A673 (cell line): ENCODE measurements at places on chromosomes 2 and 18. TPM values are rescaled to one million over a fixed set of nuclear protein-coding genes. Genes with fewer than 3 reads are reported as not detected.

Gene COLEC12
- total RNA-seq: 0.86 and 1.5 TPM in 2 replicates

Gene ARHGEF4
- total RNA-seq: 2.1 and 3.2 TPM in 2 replicates

Gene ANKRD12
- 23.7 and 24.2 TPM in 2 replicates for total RNA-seq

DNA sequence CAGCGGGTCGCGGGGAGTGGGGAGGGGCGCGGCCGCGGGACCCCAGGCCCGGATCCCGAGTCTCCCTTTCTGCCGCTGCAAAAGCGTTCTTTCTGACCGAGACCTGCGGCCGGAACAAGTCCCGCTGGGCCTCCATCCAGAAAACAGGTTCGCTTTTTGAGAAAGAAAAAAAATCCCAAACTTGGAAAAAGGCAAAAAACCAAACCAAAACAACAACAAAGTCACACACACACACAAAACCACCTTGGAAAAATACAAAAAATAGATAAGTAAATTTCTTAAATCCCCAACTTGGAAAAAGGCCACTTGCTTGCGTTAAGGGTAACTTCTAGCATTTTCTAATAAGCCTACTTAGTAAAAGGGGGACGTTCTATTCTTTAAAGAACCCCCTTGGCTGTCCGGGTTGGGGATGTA, 250 bp upstream of the CHST10 start:
- no peak for DNase-seq

- no peak for DNase-seq
These were observed 151.9 kb upstream of the MYCN start for GRCh38 chr2:15788455-15788829.

DNA sequence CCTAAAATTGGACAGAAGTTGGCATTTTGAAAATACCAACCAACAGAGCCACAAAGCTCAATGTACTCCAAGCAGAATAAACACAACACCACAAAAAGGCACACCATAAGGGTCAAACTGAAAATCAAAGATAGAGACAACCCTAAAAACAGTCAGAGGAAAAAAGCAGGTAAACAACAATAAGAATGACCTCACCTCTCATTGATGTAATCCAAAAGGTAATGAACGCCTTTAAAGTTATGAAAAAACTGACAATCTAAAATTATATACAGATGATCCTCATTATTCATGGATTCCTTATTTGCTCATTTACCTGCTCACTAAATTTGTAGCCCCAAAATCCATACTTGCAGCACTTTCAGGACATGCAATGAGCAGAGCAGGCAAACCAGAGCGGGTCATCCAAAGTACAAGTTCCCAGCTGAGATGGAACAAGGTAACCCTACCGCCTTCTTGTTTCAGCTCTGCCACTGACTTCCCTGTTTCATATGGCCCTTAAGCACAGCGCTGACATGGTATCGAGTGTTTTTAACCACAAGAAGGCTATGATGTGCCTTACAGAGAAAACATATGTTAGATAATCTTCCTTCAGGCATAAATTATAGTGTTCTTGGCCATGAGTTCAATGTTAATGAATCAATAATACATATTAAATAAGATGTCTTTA, 17.0 kb downstream of the RTN4 start:
- no peak for DNase-seq
